ENCODE measurements at places on chromosomes 11 and 22.

GRCh38 chr11:131649856-131650255 is 279.4 kb downstream of the NTM start:
- DNase-seq: no peak

- no peak for DNase-seq
These were observed 99.2 kb upstream of the FGF3 start for GRCh38 chr11:69918231-69918937.

DNA sequence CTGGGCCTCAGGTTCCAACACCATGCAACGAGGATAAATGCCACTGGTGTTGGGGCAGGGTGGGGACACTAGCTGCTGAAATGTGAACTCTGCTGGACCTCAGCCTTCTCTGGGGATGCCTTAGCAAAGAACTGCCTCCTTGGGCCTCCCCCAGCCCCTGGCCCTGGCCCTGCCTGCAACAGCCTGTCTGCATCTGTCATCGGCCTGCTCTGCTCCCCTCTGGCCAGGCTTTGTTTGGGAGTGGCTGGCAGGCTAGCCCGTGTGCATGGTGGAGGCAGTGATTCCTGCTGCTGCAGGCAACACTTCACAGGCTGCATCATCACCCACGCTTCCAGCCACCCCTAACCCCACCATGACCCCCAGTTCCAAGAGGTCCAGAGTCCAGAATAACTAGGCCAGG is 11.5 kb upstream of the MYOD1 start:
- no peak for DNase-seq

DNA sequence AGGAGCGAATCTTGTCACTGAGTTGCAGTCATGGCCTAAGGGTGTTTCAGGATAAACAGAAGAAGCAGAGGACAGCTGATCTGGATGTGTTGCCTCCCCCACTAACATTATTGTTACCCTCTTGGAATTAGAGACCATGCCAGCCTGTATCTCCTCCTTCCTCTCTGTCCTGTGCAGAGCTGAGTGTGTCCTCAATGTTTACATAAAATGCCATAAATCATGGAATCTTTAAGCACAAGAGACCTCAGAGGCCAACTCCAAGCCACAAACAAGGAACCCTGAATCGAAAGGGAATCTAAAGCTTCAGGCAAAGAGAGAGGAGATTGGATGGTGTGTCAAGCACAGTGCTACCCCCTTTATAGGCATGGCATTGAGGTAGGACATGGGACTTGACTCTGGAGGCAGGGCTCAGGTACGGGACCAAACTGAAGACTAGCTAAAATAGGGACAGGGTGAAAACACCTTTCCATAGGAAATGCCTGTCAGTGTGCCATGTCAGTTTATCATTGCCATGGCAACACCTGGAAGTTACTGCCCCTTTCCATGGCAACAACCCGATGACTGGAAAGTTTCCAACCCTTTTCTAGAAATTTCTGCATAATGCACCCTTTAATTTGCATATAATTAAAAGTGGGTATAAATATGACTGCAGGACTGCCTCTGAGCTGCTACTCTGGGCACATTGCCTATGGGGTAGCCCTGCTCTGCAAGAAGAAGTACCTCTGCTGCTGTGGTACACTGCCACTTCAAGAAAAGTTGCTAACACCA is 489.7 kb downstream of the MIAT start:
- DNase-seq: no peak

DNA sequence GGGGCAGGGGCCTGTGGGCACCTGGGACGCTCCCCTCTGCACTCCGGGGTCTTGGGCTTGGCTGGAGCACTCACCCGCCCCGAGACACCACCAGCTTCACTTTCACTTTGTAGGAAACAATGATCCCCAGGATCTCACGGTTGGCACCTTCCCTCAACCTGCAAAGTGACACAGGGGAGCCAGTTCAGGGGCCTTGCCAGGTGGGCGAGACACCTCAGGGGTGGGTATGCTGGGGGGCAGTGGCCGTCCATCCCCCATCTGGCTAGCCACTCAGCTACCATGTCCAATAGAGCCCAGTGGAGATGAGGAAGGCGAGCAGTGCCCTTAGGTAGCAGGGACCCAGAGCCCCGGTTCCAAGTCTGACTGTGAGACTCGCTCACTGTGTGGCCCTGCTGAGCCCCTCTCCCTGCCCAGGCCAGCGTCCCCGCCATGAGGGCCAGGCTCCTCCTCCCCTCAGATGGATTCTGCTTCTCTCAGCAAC is 32.3 kb downstream of the TPBGL start:
- DNase-seq: no peak

- no peak for DNase-seq
These were observed 963.6 kb downstream of the BRD1 start for GRCh38 chr22:48863965-48864528.

DNA sequence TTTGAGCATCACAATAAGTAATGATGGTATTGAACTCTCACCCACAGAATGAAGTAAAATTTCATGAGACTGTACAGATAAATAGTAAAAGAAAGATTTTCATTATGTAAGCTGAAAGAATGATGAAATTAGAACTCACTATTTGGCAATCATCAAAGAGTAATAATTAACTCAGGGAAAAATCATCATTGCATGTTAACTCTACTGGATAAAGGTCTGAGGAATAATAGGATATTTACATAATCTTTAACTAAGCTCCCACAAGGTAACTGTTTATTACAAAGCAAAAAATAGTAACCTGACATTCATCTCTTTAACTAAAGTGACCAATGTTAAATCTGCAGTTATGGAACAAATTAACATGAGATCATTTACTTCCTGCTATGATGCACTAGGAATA is 739.9 kb downstream of the FAM181B start:
- no peak for DNase-seq

DNA sequence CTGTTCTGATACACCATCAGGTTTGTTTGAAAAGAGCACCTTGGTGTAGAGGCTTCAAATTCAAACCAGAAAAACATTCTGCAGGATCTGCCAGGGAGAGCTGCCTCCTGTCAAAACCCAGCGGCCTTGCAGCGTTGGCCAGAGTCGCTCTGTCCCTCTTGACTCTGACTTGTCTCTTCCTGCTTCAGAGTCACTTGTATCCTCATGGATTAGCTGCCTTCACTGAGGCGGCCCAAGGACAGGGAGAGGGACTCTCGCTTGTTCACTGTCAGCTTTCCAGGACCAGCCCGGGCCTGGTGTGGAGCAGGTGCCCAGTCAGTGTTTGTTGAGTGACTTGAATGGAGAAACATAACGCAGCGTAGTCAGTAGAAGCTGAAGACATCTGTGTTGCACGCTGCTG is 18.0 kb downstream of the TBC1D22A start:
- no peak for DNase-seq
